ENCODE measurements at places on chromosomes 2 and 18.
A peak's percentile ranks its signal among the peaks of the same experiment; 100 is the strongest.

- H3K27me3 ChIP-seq = no peaks in the 10 kb centered on the region
- no peaks in the 10 kb centered on the region for H3K4me1 ChIP-seq
- no peak overlapping the region for H3K4me3 ChIP-seq
- H3K27ac ChIP-seq = no peak overlapping the region
- no peaks in the 10 kb centered on the region for H3K36me3 ChIP-seq
Measured at GRCh38 chr2:187233811-187234210, 214.2 kb downstream of the CALCRL start.

DNA sequence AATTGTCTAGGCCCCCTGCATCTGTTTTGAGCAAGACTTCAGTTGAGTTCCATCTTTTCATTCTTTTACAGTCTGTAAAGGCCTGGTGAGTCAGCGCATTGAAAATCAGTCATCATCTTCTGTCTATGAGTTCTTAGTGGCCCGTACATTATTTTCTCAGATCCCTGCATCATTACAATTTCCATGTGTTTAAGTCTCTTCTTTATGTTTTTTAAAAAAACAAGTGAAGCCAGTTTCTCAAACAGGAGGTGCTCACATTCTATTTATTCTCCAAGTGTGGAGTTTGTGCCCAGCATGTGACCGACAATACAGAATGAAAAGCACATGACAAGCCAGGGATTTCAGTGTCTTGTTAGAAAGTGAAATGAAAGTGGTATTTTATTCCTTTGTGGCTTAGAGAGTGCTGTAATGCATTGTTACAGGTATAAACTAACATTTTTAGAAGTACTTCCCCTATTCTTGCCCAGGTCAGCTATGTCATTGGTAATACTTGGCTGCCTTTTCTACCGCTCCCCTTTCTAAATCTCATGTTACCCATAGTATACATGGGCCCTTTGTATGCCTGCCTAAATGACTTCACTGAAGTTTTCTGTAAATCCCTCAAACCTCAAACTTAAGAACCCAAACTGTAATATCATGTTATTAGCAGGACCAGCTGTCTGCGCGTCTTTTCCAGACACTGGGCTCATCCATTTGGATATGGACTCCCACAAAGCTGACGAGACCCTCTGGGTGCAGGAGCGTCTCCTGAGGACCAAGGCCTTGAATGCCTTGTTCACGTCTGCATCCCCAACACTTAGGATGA, 67.6 kb downstream of the FEZ2 start:
- H3K27ac ChIP-seq = peak overlapping the region; percentile 63
- peak; percentile 84 for DNase-seq
- H3K36me3 ChIP-seq = peaks cover 72% of the 10 kb centered on the region
- no peak overlapping the region for H3K4me3 ChIP-seq
- peaks cover 43% of the 10 kb centered on the region for H3K4me1 ChIP-seq
- no peaks in the 10 kb centered on the region for H3K27me3 ChIP-seq

- no peak overlapping the region for H3K4me3 ChIP-seq
- H3K27ac ChIP-seq = no peak overlapping the region
- no peaks in the 10 kb centered on the region for H3K36me3 ChIP-seq
- H3K4me1 ChIP-seq = no peaks in the 10 kb centered on the region
- DNase-seq = no peak
Measured at GRCh38 chr2:62450716-62451191, 55.2 kb downstream of the TMEM17 start.

- peak; percentile 53 for DNase-seq
- peak overlapping the region; percentile 45 for H3K27ac ChIP-seq
- no peak overlapping the region for H3K4me3 ChIP-seq
- no peaks in the 10 kb centered on the region for H3K36me3 ChIP-seq
- H3K27me3 ChIP-seq = no peaks in the 10 kb centered on the region
- peaks cover 22% of the 10 kb centered on the region for H3K4me1 ChIP-seq
Measured at GRCh38 chr2:219286436-219287115, 7.4 kb downstream of the DNAJB2 start.

GRCh38 chr2:134660626-134661402, 58.0 kb downstream of the TMEM163 start:
- H3K27me3 ChIP-seq = no peaks in the 10 kb centered on the region
- no peak for DNase-seq
- H3K36me3 ChIP-seq = no peaks in the 10 kb centered on the region
- no peak overlapping the region for H3K27ac ChIP-seq
- no peaks in the 10 kb centered on the region for H3K4me1 ChIP-seq

DNA sequence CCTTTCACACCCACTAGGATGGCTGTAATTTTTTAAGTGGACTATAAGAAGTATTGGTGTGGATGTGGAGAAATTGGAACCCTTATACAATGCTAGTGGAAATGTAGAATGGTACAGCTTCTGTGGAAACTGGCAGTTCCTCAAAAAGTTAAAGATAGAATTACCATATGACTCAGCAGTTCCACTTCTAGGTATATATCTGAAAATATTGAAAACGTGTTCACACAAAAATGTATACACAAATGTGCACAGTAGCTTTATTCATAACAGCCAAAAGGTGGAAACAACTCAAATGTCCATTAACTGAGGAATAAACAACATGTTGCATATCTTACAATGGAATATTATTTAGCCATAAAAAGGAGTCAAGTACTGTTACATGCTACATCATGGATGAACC, 17.7 kb downstream of the TANK start:
- H3K36me3 ChIP-seq = peaks cover 43% of the 10 kb centered on the region
- DNase-seq = no peak
- H3K27ac ChIP-seq = no peak overlapping the region
- H3K4me1 ChIP-seq = no peaks in the 10 kb centered on the region
- H3K27me3 ChIP-seq = no peaks in the 10 kb centered on the region
- no peak overlapping the region for H3K4me3 ChIP-seq

All from GM23248 (cell line).